ENCODE measurements at places on chromosomes 11 and 22.

GRCh38 chr11:110219006-110219785, 77.2 kb downstream of the RDX start:
- no peak for DNase-seq

DNA sequence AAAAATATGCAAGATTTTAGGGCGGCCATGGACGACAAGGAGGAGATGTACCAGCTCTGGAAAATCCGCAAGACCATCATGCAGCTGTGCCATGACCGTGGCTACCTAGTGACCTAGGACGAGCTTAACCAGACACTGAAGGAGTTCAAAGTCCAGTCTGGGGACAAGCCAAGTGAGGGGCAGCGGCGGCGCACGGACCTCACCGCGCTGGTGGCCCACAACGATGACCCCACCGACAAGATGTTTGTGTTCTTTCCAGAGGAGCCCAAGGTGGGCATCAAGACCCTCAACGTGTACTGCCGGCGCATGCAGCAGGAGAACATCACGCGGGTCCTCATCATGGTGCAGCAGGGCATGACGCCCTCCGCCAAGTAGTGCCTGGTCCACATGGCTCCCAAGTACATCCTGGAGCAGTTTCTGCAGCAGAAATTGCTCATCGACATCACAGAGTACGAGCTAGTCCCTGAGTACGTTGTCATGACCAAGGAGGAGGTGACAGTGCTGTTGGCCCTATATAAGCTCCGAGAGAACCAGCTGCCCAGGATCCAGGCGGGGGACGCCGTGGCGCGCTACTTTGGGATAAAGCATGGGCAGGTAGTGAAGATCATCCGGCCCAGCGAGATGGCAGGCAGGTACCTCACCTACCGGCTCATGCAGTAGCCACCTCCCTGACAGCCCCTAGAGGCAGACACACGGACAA, 43.5 kb upstream of the ZC3H12C start:
- no peak for DNase-seq

- no peak for DNase-seq
Observed at GRCh38 chr11:131668500-131669400, 298.3 kb downstream of the NTM start.

DNA sequence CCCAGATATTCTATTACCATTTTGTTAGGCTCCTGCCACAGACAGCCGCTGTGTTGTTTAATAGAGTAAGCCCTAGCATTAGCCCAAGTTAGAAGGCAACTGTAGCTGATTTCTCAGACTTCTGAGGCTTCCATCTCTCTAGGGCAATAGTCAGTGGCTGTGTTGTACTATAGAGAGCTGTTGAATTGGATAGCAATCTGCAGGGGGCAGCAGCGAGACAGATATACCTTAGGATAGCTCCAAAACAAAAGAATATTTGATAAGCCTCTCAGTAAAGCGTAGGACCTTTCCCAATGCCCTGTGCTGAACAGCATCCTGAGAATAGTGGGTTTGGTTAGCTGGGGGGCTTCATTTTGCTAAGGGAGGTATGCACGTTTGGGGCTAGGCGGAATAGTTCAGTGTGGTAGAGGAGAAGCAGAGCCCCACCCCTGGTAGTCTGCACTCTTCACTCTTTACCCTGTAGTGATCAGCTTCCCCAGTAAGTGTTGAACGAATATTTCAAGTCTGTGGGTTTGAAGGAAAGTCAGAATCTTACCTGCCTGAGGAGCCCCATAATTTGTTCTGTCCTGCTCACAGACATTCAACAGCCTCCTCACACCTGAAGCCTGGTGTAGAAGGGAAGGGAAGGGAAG, 515.1 kb downstream of the INSC start:
- no peak for DNase-seq

GRCh38 chr11:102309621-102310541, 7.4 kb upstream of the BIRC3 start:
- DNase-seq: no peak

- no peak for DNase-seq
Observed at GRCh38 chr11:73651661-73652045, 5.3 kb downstream of the PLEKHB1 start.

DNA sequence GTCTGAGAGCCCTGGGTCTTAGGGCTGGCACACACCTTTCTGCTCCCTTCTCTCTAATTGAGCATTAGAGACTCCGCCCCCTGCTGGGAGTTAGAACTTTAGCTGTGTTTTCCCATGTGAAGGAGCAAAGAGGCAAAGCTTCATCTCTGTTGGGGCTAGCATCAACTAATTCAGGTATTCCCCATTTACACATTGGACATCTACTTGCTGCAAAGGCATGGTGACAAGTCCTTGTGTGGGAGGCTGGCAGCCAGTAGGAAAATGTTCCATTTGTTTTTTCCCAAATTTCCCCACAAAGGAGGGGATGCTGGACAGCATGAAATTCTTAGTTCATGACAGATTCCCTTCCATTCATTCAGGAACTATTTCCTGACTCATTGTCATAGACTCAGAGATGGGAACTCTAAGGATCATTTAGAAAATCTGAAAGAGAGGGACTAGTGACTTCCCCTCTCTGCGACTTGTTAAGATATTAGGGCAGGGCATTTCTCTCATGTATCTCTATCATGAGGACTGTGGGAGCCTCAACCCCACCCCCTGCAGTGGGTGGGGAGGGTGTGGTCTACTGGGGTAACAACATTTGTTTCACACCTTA, 3.6 kb downstream of the CD44 start:
- no peak for DNase-seq

DNA sequence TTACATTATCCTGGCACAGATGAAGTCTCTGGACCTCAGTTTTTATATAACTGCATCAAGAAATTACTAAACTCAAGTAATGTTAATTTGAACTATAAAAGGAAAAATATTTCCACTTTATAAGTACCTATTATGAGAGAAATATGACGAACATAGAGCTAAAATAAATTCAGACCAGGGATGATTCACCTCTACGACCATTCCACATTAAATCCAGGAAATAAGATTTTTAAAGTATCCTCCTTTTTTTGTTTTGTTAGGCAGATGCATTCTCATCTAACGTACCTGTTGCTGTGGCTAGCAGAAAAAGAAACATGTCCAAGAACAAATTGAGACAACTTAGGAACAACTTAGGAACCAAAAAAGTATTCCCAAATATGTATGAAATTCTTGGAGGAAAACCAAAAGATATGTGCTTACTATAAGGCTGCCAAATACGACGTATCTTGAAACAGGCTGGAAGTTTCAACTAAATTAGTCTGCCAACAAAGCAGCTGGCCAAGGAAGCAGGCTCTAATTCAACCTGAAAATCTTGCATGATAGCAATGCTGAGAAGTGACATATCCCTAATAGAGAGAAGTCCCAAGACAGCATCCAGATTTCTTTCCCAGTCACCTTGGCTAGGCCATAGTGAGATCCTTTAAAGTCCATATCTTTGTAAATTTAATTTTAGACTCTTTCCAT, 15.7 kb downstream of the SPTY2D1 start:
- no peak for DNase-seq

- DNase-seq: no peak
Observed at GRCh38 chr22:28956506-28956905, 73.1 kb downstream of the ZNRF3 start.

GRCh38 chr11:70740488-70740851, 342.1 kb downstream of the CTTN start:
- no peak for DNase-seq

- no peak for DNase-seq
Observed at GRCh38 chr22:27258616-27259172, 542.9 kb downstream of the MN1 start.

- no peak for DNase-seq
Observed at GRCh38 chr11:45458269-45458668, 172.1 kb upstream of the SYT13 start.

GRCh38 chr22:45911601-45912271, 65.2 kb downstream of the WNT7B start:
- DNase-seq: no peak

DNA sequence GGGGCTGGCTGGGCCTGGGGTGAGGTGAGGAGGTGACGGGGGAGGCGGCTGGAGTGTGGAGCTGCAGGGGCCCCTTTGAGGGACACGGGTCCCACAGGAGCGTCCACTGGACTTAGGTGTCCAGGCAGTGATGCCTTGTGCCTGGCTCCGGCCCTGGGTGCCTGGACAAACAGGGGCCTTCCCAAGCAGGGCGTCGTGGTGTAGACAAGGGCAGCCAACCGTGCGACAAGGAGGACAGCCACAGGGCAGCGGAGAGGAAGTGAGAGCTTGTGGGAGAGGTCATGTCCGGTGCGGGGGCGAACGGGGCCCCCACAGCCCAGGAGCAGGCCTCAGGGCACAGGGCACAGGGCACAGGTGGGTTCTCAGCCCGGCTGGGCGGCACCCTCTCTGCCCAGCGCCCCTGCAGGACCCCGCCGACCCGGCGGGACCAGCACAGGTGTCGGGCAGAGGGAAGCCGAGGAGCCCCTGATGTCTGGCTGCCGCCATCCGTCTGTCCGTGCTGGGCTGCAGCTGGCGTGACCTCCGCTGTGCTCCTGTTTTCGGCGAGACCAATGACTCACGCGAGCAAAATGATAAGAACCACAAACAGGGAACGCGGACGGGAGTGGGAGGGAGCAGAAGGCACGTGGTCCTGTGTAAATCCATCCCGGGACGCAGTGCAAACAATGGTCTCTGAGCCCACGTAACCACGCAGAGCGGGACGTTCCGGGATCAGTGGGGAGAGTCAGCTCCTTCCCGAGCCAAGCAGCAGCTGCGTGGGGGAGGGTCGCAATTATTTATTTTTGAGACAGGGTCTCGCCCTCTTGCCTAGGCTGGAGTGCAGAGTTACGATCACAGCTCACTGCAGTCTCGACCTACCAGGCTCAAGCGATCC, 49.1 kb upstream of the A4GALT start:
- DNase-seq: no peak

- DNase-seq: peak; percentile 19
Observed at GRCh38 chr11:118633979-118634378, 26.6 kb downstream of the PHLDB1 start.

- DNase-seq: no peak
Observed at GRCh38 chr22:49833340-49834007, 5.8 kb upstream of the BRD1 start.

DNA sequence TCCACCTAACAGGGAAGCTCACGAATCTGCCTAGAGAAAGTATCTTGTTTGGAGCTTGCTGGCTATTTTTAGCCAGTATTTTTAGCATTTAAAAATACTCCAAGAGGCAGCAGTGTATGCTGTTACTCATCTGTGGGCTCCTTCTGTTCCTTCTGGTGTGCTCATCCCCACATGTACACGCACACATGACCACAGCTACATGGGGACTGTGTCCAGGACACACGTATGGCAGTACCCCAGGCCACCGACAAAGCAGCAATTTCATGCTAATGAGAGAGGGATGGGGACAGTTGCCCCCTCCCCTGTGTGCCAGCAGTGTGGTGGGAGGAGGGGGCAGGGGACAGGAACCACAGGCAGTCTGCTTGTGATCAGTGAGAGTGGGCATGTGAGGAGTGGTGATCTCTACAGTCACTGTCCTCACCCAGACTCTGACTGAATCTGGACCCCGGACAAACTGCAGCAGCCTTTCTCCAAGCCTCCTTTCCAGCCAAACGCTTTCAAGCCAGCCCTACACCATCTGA, 16.4 kb downstream of the USP2 start:
- DNase-seq: peak; percentile 64

- DNase-seq: no peak
Observed at GRCh38 chr11:88454881-88455280, 117.3 kb upstream of the CTSC start.

DNA sequence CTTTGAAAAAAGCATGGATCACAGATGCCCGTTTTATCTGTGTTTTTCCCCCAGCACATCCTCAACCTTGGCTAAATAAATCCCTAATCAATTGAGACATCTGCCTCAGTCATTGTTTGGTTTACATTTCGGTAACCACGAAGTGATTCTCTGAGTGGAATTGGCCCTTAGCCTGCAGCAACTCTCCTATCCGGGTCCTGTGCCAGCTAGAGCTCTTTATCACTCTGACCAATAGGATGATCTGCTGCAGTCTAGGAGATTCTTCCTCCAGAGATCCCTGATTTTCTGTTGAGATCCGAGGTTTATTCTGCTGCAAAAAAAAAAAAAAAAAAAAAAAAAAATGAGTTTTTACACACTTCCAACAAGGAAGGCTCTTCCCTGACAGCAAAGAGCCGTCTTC, 137.3 kb downstream of the KCNA4 start:
- DNase-seq: no peak

DNA sequence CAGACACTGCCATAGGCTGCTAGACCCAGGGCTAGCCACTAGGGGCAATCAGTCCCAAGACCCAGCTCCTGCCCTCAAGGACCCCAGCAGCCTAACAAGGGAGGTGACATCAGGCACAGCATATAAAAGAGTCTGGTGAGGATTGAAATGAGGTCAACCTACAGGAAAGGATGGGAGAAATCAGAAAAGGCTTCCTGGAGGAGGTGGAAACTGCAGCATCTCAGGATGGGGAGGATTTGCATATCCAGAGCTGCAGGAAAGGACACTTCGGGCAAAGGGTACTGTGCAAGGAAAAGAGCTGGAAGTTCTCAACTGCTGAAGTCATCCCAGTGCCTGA, 2.9 kb upstream of the ARFGAP2 start:
- no peak for DNase-seq

DNA sequence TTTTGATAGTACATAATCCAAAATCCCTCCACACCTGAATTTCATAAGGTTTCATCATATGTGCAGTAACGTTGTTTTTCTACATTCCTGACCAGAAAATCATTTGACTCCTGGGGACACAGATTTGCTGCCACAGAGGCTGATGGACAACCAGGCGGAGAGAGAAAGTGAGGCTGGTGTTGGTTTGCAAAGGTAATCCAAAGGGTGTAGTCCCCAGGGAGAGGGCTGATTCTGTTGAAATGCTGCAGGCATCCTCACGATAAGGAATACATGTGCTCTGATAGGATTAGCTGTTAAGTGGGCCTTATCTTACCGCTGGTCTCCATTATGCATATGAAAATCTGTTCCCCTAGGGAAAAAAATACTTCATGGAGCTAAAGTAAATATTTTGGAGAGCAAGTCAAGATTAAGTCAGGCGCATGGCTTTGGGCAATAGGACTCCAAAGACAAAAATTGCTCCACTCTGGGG, 8.1 kb downstream of the APOL6 start:
- no peak for DNase-seq

DNA sequence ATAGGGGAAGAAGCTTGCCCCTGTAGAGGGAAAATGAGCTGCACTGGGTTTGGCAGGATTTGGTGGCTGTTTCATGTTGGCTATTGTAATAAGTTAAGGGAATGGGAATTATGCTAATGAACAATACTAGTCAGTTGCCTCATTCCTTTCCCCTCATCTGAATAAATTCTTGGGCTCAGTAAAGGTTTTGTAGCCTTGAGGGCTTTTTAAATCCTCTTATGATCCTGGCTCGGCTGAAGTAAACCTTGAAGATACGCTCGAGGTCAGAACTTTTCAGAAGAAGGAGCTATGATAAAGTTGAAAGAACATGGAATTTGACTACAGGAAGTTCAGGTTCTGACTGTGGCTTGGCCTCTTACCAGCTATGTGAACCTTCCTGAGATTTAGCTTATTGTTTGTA, 448.7 kb downstream of the RAB38 start:
- no peak for DNase-seq

- no peak for DNase-seq
Observed at GRCh38 chr11:123241294-123241693, 46.2 kb upstream of the CLMP start.

Measured in occipital lobe (tissue), 3 donors.